ENCODE measurements at places on chromosomes 1 and 21. TPM values are rescaled to one million over a fixed set of nuclear protein-coding genes. Genes with fewer than 3 reads are reported as not detected.

TLR5 gene
- 0.13 TPM for total RNA-seq

VWA1 gene
- 18.3 TPM for total RNA-seq

SPATA17 gene
- total RNA-seq = 2.8 TPM

ENAH gene
- total RNA-seq = 77.0 TPM

PLCH2 gene
- total RNA-seq = 0.33 TPM

SPRR2A gene
- total RNA-seq = not detected

OR2L2 gene
- not detected for total RNA-seq

HSPB7 gene
- total RNA-seq = not detected

LIN28A gene
- total RNA-seq = not detected

CFHR1 gene
- 0.20 TPM for total RNA-seq

CNR2 gene
- not detected for total RNA-seq

RGS18 gene
- not detected for total RNA-seq

ZNF683 gene
- total RNA-seq = not detected

All from A549 treated with CORT108297 at 1 μM for 4 hours (cell line).